Progenitor cell of endocrine pancreas (in vitro differentiated cells): ENCODE measurements at places on chromosomes 3 and 15.

DNA sequence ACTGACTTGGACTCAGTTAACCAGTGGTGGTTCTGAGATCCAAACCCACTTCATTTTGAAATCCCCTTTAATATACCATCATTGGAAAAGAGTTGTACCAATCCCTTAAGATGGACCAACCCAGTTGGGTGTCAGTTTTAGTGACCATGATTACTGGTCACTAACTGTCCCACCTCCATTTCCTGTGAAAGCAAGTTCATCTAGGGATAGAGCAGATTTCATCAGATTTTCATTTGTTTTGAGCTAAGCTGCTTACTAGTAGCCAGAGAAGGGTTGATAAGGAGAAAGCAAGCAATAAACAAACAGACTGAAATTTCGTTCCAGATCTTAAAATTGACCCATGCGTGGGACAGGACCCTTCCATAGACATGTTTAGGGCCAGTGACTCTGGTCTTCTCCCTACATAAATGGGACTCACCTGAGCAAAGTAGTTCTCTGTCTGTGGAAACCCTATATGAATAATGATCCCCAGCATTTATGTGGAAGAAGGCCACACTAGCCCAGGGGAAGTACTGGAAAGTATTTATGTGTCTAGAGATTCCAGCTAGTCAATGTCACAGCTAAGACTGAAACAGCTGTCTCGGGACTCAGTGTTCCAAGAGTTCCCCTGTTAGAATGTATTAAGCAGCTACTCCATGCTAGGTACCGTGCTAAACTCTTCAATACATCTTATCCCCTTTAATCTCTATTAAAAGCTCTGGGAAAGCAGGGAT lies 196.0 kb upstream of the BCL6 start:
- no peak for DNase-seq
- H3K27me3 ChIP-seq = peaks cover 3% of the 10 kb centered on the region
- H3K4me3 ChIP-seq = no peak overlapping the region
- H3K27ac ChIP-seq = no peak overlapping the region
- no peaks in the 10 kb centered on the region for H3K36me3 ChIP-seq
- peaks cover 2% of the 10 kb centered on the region for H3K4me1 ChIP-seq

DNA sequence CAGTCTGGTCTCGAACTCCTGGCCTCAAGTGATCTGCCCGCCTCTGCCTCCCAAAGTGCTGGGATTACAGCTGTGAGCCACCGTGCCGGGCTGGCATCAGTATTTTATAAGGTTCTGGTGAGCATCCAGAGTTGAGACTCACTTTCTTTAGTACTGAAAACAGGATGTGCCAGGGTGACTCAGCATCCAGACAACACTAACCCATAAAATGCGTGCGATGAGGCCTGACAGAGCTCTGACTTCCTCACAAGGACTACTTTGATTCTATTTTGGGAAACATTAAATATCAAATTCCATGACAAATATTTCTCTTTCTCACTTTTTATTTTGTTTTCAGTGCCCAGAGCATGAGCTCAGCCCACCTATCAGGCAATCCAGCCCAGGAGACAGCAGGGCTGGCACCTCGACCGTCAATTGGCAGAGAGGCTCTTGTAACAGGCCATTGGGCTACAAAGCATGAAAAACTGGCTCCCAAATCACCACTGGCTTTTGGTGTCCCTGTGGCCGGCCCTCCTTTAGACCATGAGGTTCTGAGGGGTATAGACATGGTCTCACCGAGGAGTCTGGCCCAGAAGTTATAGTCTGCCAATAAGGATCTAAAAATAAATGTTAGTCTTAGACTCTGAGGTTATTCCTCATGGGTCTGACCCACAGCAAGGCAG lies 75.0 kb downstream of the FEM1B start:
- no peak overlapping the region for H3K27ac ChIP-seq
- no peak for DNase-seq
- H3K36me3 ChIP-seq = no peaks in the 10 kb centered on the region
- no peak overlapping the region for H3K4me3 ChIP-seq
- peaks cover 3% of the 10 kb centered on the region for H3K27me3 ChIP-seq

GRCh38 chr3:71551311-71551919 lies 32.1 kb downstream of the FOXP1 start:
- peaks cover 9% of the 10 kb centered on the region for H3K4me1 ChIP-seq
- H3K36me3 ChIP-seq = peaks cover 1% of the 10 kb centered on the region
- no peak overlapping the region for H3K4me3 ChIP-seq
- DNase-seq = no peak
- H3K27me3 ChIP-seq = no peaks in the 10 kb centered on the region

- H3K27ac ChIP-seq = no peak overlapping the region
- no peaks in the 10 kb centered on the region for H3K36me3 ChIP-seq
- H3K4me1 ChIP-seq = peaks cover 9% of the 10 kb centered on the region
- H3K27me3 ChIP-seq = no peaks in the 10 kb centered on the region
- no peak for DNase-seq
- no peak overlapping the region for H3K4me3 ChIP-seq
Observed at GRCh38 chr3:30002797-30003196, 603.6 kb upstream of the TGFBR2 start.

- no peak overlapping the region for H3K27ac ChIP-seq
- peaks cover 4% of the 10 kb centered on the region for H3K27me3 ChIP-seq
- H3K4me3 ChIP-seq = no peak overlapping the region
- H3K4me1 ChIP-seq = peaks cover 6% of the 10 kb centered on the region
- H3K36me3 ChIP-seq = peaks cover 3% of the 10 kb centered on the region
Observed at GRCh38 chr3:8607234-8608040, 37.2 kb downstream of the SSUH2 start.

- H3K4me3 ChIP-seq = no peak overlapping the region
- H3K36me3 ChIP-seq = no peaks in the 10 kb centered on the region
- H3K27ac ChIP-seq = no peak overlapping the region
- no peak for DNase-seq
- H3K27me3 ChIP-seq = peaks cover 22% of the 10 kb centered on the region
Observed at GRCh38 chr15:91824256-91824655, 29.3 kb upstream of the SLCO3A1 start.

DNA sequence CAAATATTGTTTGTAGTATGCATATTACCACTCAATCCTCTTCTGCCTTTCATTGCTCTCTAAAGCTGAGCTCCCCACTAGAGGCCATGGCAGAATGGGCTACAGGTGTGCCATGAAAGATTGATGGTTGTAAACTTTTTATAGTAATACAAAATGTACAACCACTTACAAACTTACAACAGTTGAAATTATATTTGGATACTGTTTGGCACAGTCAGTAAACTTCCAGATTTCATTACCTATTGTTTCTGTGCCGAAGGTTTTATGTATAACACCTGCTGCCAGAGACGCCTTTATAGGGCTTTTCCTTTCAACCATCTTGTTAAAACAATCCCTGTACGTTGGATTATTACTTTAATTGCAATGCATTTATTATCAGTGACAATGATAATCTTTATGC lies 7.0 kb downstream of the ROPN1 start:
- DNase-seq = no peak
- H3K27ac ChIP-seq = no peak overlapping the region
- H3K4me3 ChIP-seq = no peak overlapping the region
- H3K4me1 ChIP-seq = peaks cover under 1% of the 10 kb centered on the region

DNA sequence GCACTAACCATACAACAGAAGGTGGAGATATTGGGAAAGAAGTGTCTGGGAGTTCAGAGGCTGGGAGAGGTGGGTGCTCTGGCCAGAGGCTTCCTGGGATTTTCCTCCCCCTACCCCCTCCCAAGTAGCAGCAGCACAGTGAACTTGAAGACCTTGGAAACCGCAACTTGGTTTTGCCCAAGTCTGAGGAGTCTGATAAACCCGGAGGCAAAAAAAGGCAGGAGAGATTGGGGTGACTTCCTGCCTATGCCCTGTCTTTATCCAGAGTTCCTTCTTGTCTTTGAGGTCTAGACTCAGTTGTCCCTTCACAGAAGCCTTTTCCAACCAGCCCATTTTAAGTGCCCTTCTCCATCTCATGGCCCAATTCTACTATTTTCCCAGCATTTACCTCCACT lies 25.4 kb upstream of the THRB start:
- peaks cover 34% of the 10 kb centered on the region for H3K4me1 ChIP-seq
- no peak for DNase-seq
- H3K4me3 ChIP-seq = peak overlapping the region; percentile 74

- H3K36me3 ChIP-seq = no peaks in the 10 kb centered on the region
- peaks cover 7% of the 10 kb centered on the region for H3K4me1 ChIP-seq
- DNase-seq = no peak
- no peak overlapping the region for H3K27ac ChIP-seq
- H3K4me3 ChIP-seq = no peak overlapping the region
Observed at GRCh38 chr15:70212963-70213315, 115.2 kb upstream of the TLE3 start.

GRCh38 chr15:73965094-73965757 lies 26.9 kb downstream of the STOML1 start:
- peaks cover 3% of the 10 kb centered on the region for H3K4me1 ChIP-seq
- no peaks in the 10 kb centered on the region for H3K36me3 ChIP-seq
- H3K27ac ChIP-seq = no peak overlapping the region
- H3K27me3 ChIP-seq = peaks cover 7% of the 10 kb centered on the region
- DNase-seq = no peak

DNA sequence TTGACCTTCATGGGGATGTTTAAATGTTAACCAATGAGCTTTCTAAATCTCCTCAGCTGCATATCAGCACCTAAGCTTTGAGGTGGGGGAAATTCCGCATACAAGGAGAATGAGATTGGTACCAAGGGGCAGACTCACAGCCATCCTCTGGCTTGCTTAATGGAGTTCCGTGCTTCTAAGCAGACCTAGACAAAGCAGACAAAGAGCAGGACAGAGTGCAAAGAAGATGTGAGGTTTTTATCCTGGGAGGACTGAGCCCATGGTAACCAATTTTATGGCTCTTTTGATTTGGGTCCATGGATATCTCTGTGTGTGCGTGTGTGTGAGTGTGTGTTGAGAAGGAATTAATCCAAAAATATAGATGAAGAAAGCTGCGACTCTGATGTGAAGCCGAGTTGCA lies 7.5 kb downstream of the TAFA4 start:
- no peaks in the 10 kb centered on the region for H3K4me1 ChIP-seq
- no peak for DNase-seq
- no peak overlapping the region for H3K4me3 ChIP-seq
- H3K27me3 ChIP-seq = peaks cover 36% of the 10 kb centered on the region
- no peaks in the 10 kb centered on the region for H3K36me3 ChIP-seq

DNA sequence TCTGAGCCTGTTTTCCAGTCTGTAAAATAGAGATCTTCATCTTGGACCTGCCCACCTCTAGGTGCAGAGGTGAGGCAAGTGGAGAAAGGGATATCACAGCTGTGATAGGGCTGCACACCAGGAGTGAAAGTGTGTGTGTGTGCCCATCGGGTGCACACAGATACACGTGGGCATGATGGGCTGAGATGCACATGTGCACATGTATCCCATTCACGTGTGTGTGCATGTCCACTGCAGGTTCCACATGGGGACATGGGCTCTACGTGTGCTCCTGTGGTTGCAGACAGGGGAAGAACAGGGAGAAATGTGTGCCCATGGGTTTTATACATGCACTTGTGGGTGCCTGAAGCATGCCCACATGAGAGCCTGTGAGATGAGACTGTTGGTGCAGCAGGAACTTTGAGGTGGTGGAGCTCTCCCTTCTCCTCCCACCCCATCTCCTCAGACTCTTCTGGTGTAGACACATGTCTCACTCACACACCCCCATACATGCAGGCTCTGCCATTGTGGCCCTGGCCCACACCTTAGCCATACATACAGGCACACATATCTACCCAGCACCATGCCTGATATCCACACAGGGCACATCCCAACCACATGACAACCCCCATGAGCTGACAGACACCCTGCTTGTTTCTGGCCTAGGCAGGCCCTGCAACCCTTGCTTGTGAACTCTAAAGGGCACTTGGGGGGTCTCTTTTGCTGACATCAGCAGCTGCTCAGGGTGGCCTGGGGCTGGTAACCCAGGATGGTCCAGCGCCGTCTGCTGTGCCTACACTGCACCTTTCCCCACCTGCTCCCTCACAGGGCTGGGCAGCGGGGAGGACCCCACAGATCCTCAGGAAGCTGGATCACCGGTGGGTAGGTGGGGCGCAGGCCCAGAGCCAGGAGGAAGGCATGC lies 57.7 kb upstream of the TMEM115 start:
- H3K27ac ChIP-seq = no peak overlapping the region
- peaks cover 4% of the 10 kb centered on the region for H3K4me1 ChIP-seq
- peaks cover 17% of the 10 kb centered on the region for H3K27me3 ChIP-seq
- no peak overlapping the region for H3K4me3 ChIP-seq
- DNase-seq = no peak
- no peaks in the 10 kb centered on the region for H3K36me3 ChIP-seq

GRCh38 chr3:15797642-15798303 lies at the start of gene ANKRD28:
Gene ANKRD28, minus strand, starts transcription at chr3:15797979. Its CDS starts 1,458 bp downstream, at chr3:15796521.
- peak within 1 kb of the TSS; percentile 91 for H3K27ac ChIP-seq
- DNase-seq = no peak
- peaks cover 5% of the 10 kb centered on the region for H3K36me3 ChIP-seq
- H3K4me1 ChIP-seq = peaks cover 22% of the 10 kb centered on the region
- no peaks in the 10 kb centered on the region for H3K27me3 ChIP-seq

GRCh38 chr3:59408047-59408624 lies 358.3 kb upstream of the CFAP20DC start:
- no peaks in the 10 kb centered on the region for H3K36me3 ChIP-seq
- H3K27ac ChIP-seq = no peak overlapping the region
- peaks cover 8% of the 10 kb centered on the region for H3K27me3 ChIP-seq
- peaks cover 3% of the 10 kb centered on the region for H3K4me1 ChIP-seq
- no peak overlapping the region for H3K4me3 ChIP-seq

DNA sequence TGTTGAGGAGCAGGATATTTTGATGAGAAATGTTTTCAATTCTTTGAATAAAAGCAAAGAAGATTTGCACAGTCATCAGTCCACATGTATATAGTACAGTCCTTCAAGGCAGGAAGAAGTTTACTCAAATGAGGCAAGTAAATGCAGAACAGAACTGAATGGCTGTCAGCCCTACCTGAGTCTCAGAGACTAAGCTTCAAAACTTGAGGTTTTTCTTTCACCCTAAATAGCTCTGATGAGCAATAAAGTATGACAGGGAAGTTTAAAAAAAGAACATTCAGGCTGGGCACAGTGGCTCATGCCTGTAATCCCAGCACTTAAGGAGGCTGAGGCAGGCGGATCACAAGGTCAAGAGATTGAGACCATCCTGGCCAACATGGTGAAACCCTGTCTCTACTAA lies 232.5 kb downstream of the SUCLG2 start:
- no peak for DNase-seq
- H3K4me1 ChIP-seq = no peaks in the 10 kb centered on the region
- peaks cover 4% of the 10 kb centered on the region for H3K36me3 ChIP-seq
- no peak overlapping the region for H3K4me3 ChIP-seq
- H3K27me3 ChIP-seq = no peaks in the 10 kb centered on the region
